ENCODE measurements at places on chromosomes 11 and 22. TPM values are rescaled to one million over a fixed set of nuclear protein-coding genes. Genes with fewer than 3 reads are reported as not detected.

DNA sequence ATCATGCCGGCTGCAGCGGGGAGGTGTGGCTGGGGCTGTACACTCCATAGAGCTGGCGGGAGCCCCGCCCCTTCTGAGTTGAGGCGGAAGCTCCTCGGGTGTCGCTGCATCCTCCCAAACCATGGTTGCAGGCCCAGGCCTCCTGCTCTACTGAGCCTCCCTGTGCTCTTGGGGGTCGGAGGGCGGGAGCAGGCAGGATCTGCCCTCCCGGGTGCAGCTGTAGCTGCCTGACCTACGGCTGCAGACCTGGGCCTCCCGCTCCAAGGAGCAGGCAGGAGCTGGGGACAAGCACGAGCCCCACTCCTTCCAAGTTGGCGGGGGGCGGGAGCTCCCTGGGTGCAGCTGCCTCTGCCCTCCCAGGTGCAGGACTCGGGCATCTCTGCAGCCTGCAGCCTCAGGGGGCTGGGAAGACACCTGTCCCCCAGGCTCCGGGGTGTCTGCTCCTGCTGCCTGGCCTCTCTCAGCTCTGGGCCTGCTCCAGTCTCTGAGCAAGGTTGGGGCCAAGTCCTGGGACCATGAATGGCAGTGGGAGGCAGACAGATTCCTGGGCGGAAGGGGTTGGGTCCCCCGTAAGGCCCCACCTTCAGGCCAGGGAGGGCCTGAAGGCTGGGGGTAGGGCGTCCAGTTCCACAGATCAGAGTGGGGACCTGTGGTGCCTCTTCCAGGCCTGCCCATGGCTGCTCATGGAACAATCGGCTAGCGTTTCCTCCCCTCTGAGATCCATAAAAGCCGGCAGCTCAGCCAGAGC lies 46.4 kb upstream of the SC5D start:
- no peaks in the 10 kb centered on the region for H3K4me1 ChIP-seq
- H3K27me3 ChIP-seq, result no peaks in the 10 kb centered on the region
- DNase-seq, result no peak

GRCh38 chr11:70135625-70136059 lies 57.5 kb downstream of the ANO1 start:
- H3K27me3 ChIP-seq, result peaks cover 5% of the 10 kb centered on the region
- H3K4me3 ChIP-seq, result no peak overlapping the region
- peak; percentile 25 for DNase-seq
- no peaks in the 10 kb centered on the region for H3K4me1 ChIP-seq

Gene MISFA
- total RNA-seq, result 3.0 TPM

Gene P4HA3
- 12.1 TPM for total RNA-seq

DNA sequence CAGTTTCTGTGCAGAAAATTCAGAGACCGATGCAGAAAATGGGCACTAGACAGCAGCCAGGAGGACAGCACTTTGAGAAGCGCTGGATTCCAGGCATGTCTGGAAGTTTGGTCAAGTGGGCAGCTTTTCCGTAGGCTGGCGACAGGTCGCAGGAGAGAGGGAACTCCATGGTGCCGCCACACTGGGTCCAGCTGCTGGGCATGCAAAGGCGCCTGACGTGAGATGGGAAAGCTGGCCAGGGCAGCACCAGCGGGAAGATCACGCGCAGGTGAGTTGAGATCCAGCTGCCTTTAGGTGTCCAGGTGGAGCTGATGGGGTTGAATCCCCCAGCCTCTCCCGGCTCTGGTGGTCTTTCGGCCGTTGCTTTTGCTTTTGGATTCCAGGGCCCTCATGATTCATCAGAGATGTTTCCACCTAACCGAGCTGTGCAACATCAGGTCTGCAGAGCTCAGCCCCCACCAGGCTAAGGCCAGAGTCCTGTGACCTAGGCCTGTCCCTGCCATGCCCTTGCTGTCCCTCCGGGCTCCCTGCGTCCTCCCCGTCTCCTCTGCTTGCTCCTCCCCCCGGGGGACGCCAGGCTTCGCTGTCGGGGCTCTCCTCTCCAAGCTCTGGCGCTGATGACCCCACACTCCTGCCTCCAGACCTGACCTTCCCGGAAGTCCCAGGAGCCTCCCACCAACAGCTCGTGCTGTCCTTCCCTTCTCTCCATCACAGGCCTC lies 1001.7 kb downstream of the BRD1 start:
- H3K4me3 ChIP-seq, result no peak overlapping the region
- no peak for DNase-seq
- no peak overlapping the region for H3K27ac ChIP-seq
- no peaks in the 10 kb centered on the region for H3K27me3 ChIP-seq
- no peaks in the 10 kb centered on the region for H3K4me1 ChIP-seq

Gene CABP7
- not detected for total RNA-seq

- no peak overlapping the region for H3K4me3 ChIP-seq
- H3K4me1 ChIP-seq, result no peaks in the 10 kb centered on the region
- no peak for DNase-seq
- no peak overlapping the region for H3K27ac ChIP-seq
- H3K36me3 ChIP-seq, result no peaks in the 10 kb centered on the region
- no peaks in the 10 kb centered on the region for H3K27me3 ChIP-seq
Observed at GRCh38 chr11:106032861-106033260, 10.8 kb upstream of the MSANTD4 start.

GRCh38 chr11:121703201-121703600 lies 250.4 kb upstream of the SORL1-AS1 start:
- H3K4me1 ChIP-seq, result no peaks in the 10 kb centered on the region
- no peak overlapping the region for H3K4me3 ChIP-seq
- DNase-seq, result no peak
- H3K27me3 ChIP-seq, result no peaks in the 10 kb centered on the region

Gene CD3G
- total RNA-seq, result 0.85 TPM

GRCh38 chr11:1192741-1193325 lies 30.0 kb upstream of the MUC5B start:
- H3K36me3 ChIP-seq, result no peaks in the 10 kb centered on the region
- DNase-seq, result peak; percentile 57
- no peaks in the 10 kb centered on the region for H3K4me1 ChIP-seq
- no peak overlapping the region for H3K4me3 ChIP-seq
- peaks cover 41% of the 10 kb centered on the region for H3K27me3 ChIP-seq
- H3K27ac ChIP-seq, result no peak overlapping the region

DNA sequence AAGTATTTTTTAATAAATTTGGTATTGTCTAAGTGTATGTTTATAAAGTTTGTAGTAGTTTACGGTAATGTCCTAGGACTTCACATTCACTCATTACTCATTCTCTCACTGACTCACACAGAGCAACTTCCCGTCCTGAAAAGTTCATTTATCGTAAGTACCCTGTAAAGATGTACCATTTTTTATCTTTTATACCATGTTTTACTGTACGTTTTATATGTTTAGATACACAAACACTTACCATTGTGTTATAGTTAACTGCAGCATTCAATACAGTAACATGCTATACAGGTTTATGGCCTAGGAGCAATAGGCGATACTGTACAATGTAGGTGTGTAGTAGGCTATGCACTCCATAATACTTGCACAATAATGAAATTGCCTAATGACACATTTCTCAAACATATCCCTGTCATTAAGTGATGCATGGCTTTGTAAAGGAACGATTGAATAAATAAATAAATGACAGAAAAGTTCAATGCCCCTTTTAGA lies 12.5 kb upstream of the CARD18 start:
- H3K36me3 ChIP-seq, result no peaks in the 10 kb centered on the region
- no peak for DNase-seq
- peaks cover 6% of the 10 kb centered on the region for H3K4me1 ChIP-seq
- H3K27me3 ChIP-seq, result no peaks in the 10 kb centered on the region

Gene SLC22A6
- not detected for total RNA-seq

Gene MS4A4E
- 2.1 TPM for total RNA-seq

Gene CD248
- total RNA-seq, result 69.8 TPM

DNA sequence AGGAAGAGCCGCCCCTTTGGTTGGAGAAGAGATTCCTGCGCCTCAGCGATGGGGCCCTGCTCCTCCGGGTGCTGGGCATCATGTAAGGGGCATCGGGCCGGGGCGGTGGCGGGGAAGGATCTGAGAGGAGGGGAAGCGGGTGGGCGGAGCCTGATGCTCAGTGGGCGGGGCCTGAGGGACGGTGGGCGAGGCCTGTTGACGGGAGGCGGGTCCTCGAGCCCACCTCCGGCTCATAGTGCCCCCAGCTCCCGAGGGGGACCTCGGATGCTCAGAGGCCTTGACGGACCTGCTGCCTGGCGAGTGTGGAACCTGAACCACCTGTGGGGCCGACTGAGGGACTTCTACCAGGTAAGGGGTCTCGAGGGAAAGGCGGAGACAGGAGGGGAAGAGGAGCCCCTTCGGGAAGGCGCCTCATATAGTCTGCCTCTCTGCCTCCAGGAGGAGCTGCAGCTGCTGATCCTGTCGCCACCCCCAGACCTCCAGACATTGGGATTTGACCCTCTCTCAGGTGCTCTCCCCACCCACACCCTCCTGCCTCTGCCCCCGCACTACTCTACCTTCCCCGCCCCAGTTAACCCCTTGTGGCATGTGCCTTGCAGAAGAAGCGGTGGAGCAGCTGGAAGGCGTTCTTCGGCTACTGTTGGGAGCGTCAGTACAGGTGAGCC lies 799 bp downstream of the CCDC88B start:
- H3K27me3 ChIP-seq, result no peaks in the 10 kb centered on the region
- no peaks in the 10 kb centered on the region for H3K36me3 ChIP-seq
- peak overlapping the region; percentile 49 for H3K4me3 ChIP-seq
- no peak for DNase-seq
- H3K27ac ChIP-seq, result peak overlapping the region; percentile 86

GRCh38 chr11:102177974-102178631 lies 67.9 kb downstream of the YAP1 start:
- peak overlapping the region; percentile 65 for H3K27ac ChIP-seq
- H3K27me3 ChIP-seq, result no peaks in the 10 kb centered on the region

DNA sequence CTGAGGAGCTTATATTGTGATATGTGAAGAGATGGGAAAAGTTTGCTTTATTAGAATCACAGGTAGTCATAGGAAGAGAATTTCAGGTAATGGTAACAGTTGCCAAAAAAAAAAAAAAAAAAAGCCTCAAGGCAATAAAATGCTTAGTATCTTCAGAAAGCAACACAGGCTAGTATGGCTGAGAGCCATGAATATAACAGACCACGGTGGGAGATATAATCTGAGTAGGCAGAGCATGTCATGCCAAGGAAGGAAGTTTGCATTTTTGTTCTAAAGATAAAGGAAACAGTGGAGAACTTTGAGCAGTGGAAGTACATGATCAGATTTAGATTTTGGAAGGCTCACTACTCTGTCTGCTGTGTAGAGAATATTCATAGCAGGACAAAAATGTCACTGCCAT lies 211.4 kb downstream of the ETS1 start:
- H3K27me3 ChIP-seq, result no peaks in the 10 kb centered on the region
- no peak overlapping the region for H3K27ac ChIP-seq
- no peak overlapping the region for H3K4me3 ChIP-seq

- no peaks in the 10 kb centered on the region for H3K36me3 ChIP-seq
- no peaks in the 10 kb centered on the region for H3K27me3 ChIP-seq
- H3K27ac ChIP-seq, result no peak overlapping the region
- no peak for DNase-seq
- no peak overlapping the region for H3K4me3 ChIP-seq
Observed at GRCh38 chr11:68457216-68457897, 3.2 kb upstream of the PPP6R3 start.

- no peaks in the 10 kb centered on the region for H3K4me1 ChIP-seq
- no peak overlapping the region for H3K27ac ChIP-seq
- no peaks in the 10 kb centered on the region for H3K27me3 ChIP-seq
- no peak for DNase-seq
- no peaks in the 10 kb centered on the region for H3K36me3 ChIP-seq
- H3K4me3 ChIP-seq, result no peak overlapping the region
Observed at GRCh38 chr11:8205566-8205965, 36.7 kb upstream of the RIC3 start.

DNA sequence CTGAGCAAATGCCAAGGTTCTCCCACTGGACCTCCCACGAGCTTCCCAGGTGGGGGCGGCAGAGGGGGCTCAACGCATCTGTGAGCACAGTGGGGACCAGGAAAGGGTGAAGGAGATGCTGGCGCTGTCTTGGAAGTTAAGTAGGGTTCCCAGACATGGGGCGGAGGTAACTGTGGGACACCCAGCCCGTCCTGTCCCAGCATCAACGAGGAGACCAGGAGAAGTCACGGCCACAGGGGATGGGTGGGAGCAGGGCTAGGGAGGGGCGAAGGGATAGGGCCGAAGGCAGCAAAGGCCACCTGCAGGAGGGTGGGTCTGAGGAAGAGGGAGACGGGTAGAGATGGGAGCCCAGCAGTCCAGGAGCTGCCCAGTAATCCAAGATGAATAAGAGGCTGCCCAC lies 70.4 kb downstream of the PHF21B start:
- peaks cover 76% of the 10 kb centered on the region for H3K27me3 ChIP-seq
- no peaks in the 10 kb centered on the region for H3K36me3 ChIP-seq
- no peaks in the 10 kb centered on the region for H3K4me1 ChIP-seq
- H3K27ac ChIP-seq, result no peak overlapping the region
- no peak overlapping the region for H3K4me3 ChIP-seq

GRCh38 chr11:47177229-47177845 lies 658 bp upstream of the ARFGAP2 start:
- H3K4me1 ChIP-seq, result peaks cover 36% of the 10 kb centered on the region
- peak overlapping the region; percentile 100 for H3K4me3 ChIP-seq
- peak overlapping the region; percentile 97 for H3K27ac ChIP-seq
- DNase-seq, result no peak
- peaks cover 37% of the 10 kb centered on the region for H3K36me3 ChIP-seq
- H3K27me3 ChIP-seq, result no peaks in the 10 kb centered on the region

DNA sequence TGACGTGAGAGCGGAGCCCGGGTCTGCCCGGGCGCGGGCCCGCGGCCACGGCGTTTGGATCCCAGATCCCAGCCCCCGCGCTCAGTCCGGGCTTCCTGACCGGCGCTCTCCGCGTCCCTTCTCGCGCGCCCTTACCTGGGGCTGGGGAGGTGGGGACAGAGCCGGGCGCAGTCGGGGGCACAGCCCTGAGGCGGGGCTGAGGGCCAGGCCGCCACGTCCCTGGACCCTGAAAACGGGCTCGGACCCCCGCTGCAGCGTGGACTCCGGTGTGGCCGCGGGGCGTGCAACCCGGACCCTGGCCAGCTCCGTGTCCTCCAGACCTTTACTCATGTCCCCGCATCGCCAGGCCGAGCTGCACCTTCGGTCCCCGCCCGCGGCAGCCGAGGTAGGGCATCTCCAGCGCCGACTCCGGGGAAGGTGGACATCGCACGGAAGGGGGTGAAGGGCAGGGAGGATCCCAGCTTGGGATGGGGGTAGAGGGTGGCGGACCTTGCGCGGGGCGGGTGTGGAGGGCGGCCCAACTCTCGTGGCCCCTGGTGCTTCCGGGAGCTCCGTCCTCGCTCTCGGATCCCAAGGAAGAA lies 9.9 kb upstream of the AIFM3 start:
- H3K27ac ChIP-seq, result peak overlapping the region; percentile 34
- H3K27me3 ChIP-seq, result no peaks in the 10 kb centered on the region
- H3K36me3 ChIP-seq, result no peaks in the 10 kb centered on the region
- no peaks in the 10 kb centered on the region for H3K4me1 ChIP-seq
- H3K4me3 ChIP-seq, result peak overlapping the region; percentile 48
- DNase-seq, result no peak

- no peaks in the 10 kb centered on the region for H3K36me3 ChIP-seq
- peak overlapping the region; percentile 92 for H3K27ac ChIP-seq
- H3K4me3 ChIP-seq, result peak overlapping the region; percentile 59
- no peak for DNase-seq
- no peaks in the 10 kb centered on the region for H3K27me3 ChIP-seq
- peaks cover 40% of the 10 kb centered on the region for H3K4me1 ChIP-seq
Observed at GRCh38 chr11:47848700-47849155, 578 bp upstream of the NUP160 start.
